Activated CD4-positive, alpha-beta T cell treated with anti-CD3 and anti-CD28 coated beads, Interleukin-2, amount 50 U/mL, for 24 hours (primary cell): ENCODE measurements at places on chromosomes 4 and X.

- DNase-seq = no peak
Measured at GRCh38 chr4:66688674-66689073, 856.6 kb downstream of the CENPC start.

- no peak for DNase-seq
Measured at GRCh38 chrX:68077378-68077777, 355.9 kb downstream of the OPHN1 start.

- no peak for DNase-seq
Measured at GRCh38 chr4:81883004-81883403, 411.3 kb upstream of the RASGEF1B start.

GRCh38 chr4:15349531-15349935 is 78.3 kb upstream of the C1QTNF7 start:
- no peak for DNase-seq

DNA sequence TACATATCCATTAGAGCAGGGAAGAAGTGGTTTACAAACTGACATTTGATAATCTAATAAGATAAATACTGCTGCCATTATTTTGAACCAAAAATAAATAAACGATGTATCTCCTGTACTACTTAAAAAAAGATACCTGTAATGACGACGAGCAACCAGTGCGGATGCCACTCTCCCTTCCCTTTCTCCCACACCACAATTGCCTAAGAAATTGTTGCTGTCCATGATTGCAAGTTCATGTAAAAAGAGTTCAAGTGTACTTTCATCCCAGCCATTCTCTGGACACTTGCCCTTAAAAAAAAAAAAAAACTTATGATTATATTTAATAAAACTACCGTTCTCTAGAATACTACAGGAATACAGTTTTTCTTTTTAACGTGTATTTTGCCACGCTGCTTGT is 1.4 kb downstream of the SEPSECS start:
- no peak for DNase-seq

- no peak for DNase-seq
Measured at GRCh38 chr4:166422475-166422874, 549.4 kb downstream of the TLL1 start.

GRCh38 chr4:40992472-40993295 is 221.7 kb downstream of the APBB2 start:
- no peak for DNase-seq

DNA sequence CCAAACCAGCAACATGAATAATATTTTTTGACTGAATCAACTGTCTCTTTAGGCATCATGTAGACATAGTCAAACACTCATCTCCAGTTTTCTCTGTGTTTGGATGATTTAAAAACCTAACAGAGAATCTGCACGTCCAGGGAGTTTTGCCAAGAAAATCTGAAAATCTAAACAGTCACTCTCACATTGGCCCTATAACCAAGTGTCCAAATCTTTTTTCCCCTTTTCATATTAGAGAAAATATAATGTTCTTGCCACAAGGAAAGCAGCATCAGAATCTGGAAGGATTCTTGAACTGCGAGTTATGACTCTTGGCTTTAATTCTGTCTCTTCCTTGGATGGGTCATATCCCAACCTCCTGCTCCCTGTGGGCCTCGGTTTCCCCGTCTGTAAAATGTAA is 8.8 kb upstream of the CHRDL1 start:
- no peak for DNase-seq

- peak; percentile 52 for DNase-seq
Measured at GRCh38 chr4:40897557-40898203, 147.9 kb downstream of the NSUN7 start.

DNA sequence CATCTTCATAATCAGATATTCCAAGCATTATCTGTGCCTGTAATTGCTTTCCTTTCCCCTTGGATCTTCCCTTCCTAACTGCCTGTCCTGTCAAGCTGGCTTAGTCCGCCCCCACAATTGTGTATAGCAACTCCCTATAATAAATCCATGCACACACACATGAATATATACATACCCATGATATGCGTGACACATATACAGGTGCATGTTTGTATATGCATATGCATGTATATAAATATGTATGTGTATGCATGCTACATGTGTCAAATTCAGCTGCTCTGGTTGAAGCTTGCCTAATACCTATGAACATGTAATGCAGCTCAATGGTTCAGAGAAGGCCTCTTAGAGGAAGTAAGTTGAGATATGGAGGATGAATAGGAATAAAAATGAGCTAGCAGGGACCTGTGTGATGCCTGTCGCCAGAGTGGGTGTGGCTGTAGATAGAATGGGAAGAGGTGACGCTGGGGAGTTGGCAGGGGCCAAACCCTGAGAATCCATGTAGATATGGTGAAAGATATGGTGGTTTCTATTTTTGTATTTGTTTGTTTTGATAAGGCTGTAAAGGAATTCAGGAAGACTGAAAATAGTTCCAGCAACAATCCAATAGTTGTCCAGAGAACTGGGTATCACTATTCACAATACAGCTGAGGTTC is 595.0 kb upstream of the BOD1L1 start:
- DNase-seq = no peak

GRCh38 chrX:15761564-15762191 is 23.6 kb downstream of the CA5B start:
- no peak for DNase-seq

- DNase-seq = no peak
Measured at GRCh38 chr4:87659247-87659931, 9.3 kb downstream of the DMP1 start.

GRCh38 chrX:140733766-140734342 is 24.3 kb downstream of the LINC00632 start:
- DNase-seq = no peak

DNA sequence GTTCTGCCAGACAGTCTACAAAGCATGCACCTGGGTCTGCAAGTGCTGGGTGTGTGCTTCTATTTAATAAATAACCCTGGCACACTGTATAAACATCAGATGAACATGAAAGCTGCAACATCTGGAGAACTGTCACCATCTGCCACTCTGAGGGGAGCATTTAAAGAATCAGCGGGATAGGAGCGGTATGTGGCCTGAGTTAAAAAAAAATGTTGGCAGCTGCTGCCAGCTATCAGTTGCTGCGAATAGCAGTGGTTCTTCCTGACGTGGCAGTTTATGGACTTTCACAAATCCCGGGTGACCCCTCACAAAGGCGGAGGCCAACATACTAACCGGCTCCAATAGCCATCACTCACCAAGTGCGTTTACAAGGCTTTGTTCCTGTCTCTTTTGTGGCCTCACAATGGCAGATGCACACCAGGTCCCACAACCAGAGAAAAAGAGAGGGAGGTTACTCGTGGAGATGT is 95.1 kb downstream of the RASL11B start:
- DNase-seq = no peak

- DNase-seq = no peak
Measured at GRCh38 chr4:99437723-99438404, 2.7 kb upstream of the ADH7 start.

GRCh38 chrX:50815120-50815519 is 1.1 kb upstream of the SHROOM4 start:
- no peak for DNase-seq

DNA sequence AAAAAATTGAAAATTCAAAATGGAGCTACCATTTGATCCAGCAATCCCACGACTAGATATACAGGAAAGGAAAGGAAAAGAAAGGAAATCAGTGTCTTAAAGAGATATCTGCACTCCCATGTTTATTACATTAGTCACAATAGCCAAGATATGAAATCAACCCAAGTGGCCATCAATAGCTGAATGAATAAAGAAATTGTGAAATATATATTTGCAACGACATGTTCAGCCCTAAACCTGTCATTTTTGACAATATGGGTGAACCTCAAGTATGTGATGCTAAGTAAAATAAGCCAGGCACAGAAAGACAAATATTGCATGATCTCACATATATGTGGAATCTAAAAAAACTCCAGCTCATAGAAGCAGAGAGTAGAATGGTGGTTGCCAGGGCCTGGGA is 155.1 kb downstream of the ANXA5 start:
- no peak for DNase-seq

DNA sequence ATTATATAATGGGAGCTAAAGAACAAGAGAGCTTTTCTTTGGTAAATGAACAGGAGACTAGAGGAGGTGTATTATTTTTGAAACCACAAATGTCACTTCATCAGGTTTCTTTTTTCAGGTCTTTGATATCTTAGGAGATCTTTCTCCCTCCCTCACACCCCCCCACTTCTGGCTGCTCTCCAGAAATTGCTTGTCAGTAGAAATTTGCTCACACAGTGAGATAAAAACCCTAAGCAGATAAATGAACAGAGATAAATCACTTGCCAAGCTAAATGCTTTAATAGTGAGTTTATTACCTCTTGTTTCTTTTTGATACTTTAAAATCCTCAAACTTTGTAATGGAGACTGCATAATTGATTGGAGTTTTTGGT is 421.2 kb upstream of the TENM3 start:
- DNase-seq = no peak
